Stimulated activated naive CD4-positive, alpha-beta T cell treated with Interleukin-2 at 50 U/mL for 16 hours (primary cell): ENCODE measurements at places on chromosomes 16 and 17.

DNA sequence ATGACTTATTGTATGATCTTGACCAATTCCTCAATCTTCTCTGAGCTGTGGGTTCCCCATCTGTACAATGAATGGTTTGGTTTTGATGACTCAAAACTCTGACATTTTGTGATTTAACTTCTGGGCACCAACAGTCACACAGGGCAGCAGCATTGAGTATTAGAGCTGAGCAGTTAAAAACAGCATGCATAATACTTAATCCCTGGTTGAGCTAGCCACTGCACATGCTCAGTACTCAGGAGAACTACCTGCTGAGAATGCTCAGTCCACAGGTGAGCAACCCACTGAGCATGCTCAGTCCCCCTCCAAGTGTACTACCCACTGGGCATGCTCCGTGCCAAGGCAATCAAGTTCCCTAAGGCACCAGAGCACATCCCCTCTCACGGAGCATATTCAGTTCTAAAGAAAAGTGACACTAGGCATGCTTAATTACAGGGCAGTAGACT, 68.7 kb downstream of the AIPL1 start:
- no peak for DNase-seq

DNA sequence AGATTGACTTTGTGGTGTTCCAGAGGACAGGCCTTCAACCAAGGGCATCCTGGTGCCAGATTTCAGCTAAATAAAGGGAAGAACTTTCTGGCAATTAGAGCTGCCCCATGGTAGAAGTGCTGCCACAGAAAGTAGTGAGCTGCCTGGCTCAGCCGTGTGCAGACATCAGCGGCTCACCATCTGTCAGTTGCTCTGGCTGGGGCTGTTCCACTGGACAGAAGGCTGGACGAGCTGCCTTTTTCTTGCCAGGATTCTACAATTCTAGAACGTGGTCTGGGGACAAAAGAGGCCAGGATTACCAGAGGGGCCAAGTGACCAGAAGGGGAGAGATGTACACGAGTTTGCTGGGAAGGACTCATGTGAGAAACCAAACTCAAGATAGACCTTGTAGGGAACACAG, 107.0 kb upstream of the RPL38 start:
- no peak for DNase-seq

DNA sequence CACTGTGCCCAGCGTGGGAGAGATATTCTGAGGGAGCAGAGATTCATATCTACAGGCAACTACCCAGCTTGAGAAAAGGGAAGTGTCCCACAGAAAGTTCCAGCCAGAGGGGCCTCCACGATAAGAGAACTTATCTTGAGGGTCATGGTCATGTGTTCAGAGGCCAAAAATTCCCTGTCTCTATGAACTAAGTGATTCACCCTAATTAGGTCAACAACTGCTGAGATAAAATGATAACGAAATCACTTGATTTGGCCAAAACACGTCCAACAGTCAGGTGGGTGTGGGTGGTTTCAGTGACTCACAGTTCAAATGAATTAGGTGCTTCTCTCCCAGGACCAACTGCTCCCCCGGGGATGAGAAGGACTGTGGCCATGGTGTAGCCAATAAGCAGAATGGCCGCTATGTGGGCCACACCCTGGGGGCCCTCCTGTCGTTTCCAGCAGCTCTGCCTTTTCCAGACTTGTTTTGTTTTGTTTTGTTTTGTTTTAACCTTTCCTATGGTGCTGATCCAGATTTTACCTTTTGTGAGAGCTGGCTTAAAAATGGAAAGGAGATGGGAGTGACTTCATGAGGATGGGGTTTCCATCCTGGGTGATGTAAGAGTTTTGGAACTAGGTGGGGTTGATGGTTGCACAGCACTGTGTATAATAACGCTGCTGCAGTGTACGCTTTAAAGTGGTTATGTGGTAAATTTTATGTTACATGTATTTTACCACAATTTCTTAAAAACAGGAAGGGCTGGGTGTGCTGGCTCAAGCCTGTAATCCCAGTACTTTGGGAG, 8.7 kb downstream of the DNAI2 start:
- DNase-seq: peak; percentile 71

DNA sequence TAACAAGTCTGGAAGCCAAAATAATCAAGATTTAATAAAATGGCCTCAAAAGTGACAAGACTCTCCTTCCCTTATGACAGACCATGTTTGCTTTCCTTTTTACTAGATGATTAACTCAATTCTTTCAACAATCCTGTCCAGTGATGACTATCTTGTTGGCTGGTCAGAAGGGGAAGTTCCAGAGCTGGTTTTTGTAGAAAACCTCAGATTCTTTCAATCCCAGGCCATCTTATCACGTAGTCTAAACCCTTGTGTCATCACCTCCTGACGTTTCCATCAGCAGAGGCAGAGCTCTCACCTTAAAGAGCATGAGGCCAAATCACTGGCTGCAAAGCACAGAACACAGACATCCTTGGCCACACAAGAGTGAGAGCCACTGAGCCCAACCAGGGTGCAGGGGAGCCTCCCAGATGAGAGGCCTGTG, 125.3 kb downstream of the ANKRD11 start:
- no peak for DNase-seq

DNA sequence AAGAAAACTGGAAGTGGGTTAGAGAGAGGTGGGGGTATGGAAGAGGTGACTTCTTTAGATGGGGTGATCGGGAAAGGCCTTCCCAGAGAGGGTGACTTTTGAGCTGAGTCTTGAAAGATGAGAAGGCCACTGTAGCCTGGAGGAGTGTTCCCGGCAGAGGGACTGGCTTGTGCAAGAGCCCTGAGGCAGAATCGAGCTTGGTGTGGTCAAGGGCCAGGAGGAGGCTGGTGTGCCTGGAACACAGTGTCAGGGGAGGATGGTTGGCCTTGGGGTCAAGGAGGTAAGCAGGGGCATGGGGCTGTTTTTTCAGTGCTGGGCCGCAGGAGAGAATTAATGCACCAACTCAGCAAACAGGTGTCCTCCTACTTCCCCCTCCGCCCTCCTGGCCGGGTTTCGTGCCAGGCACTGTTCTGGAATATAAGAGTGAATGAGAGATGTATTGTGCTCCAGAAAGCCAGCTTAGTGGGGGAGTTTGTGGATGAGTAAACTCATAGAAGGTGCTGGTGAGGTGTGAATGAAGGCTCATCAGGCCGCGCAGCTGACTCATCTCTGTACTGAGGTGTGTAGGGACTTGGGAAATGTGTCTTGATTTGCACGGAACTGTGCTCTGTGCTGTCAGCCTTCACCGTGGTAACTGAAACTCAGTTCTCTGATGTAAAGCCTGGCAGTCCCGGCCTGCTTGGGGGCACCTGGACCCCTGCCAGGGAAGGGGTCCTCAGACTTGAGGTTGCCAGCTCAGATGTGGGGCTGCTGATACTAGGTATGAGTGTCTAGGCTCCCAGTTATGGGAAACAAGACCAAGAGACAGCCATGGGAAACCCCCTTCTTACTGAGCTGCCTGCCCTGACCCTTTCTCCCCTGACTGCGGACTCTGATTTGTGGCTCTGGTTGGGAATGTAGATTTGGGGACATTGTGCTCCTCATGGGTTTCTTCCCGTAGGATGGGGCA, 15.3 kb downstream of the KSR1 start:
- peak; percentile 86 for DNase-seq

DNA sequence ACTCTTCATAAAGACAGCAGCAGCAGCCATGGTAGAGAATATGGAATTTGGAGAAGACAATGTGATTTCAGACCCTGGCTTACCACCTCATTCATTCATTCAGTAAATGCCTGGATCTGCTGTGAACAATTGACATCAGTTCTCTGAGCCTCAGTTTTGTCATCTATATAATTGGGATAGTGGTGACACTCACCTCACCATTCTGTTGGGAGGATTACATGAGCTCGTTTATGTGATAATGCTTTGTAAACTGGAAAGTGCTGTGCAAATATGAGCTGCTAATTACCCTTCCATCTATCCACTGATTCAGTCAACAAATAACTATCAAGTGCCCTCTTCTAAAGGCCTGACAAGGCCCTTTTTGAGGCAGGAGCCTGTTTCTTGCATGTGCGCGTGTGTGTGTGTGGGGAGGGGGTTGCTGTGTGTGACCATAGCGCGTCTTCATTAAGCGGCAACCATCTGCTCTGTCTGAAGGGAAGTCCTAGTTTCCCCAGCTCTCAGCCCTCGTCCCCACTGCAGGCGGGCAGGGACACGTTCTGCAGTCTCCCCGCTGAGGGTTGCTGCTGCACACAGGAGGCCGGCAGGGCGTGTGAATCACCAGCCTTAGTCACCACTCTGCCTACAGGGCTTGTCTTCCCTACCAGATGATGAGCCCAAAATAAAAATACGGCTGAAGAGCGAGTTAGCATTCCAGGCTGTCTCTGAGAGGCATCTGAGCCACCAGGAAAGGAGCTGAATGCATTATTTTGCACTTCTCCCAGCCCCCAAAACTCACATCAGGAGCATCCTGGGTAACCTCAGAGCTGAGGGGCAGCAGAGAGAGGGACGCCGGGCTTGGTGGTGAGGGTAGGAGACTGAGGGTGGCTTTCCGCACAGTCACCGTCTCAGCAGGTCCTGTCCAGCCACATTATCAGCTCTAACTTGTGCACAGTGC, 19.9 kb downstream of the ARL4D start:
- no peak for DNase-seq

DNA sequence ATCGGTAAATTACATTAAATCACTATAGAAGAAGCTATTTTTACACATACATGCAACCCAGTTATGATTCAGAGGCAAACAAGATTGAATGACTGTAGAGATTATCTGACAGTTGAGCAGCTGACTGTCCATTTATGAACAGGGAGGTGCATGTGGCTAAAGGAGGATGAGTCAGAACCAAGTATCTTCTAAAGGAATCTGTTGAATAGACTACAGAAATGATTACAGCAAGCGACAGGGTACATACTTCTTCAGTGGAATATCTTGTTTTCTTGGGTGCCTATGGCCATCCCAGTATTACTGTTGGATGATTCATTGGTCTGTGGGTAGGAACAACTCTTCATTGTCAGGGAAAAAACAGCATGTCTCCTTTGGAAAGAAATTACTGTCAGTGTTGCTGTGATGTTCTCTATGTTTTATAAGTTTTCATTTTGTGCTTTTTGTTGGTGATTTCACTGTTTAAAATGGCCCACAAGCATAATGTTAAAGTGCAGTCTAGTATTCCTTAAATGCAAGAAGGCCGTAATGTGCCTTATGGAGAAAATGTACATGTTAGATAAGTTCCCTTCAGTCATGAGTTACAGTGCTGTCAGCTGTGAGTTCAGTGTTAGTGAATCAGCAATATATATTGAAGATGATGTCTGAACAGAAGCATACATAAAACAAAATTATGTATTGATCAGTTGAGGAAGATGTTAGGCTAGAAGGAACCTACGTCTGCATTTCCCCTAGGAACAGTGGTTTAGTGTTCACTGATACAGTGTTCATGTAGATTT, 27.0 kb downstream of the CBFB start:
- DNase-seq: peak; percentile 20

DNA sequence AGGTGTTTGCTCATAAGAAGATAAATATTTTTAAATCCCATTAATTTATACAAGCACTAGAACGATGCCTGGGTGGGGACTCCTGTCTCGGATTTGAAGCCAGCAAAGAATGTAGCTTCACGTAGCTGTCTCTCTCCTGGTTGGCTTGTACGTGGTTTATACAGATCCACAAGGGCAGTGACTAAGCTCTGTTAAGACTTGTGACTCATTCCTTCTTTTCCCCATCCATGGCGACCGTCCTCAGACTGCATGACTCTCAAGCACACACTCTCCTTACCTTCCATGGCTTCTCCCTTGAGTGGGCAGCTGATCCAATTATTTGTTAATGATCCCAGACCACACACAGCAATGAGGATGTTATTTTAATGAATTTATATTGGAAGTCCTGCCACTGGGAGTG, 679.7 kb upstream of the SOX9 start:
- no peak for DNase-seq

- no peak for DNase-seq
These were observed 2.4 kb downstream of the SLC16A13 start for GRCh38 chr17:7038025-7038862.

DNA sequence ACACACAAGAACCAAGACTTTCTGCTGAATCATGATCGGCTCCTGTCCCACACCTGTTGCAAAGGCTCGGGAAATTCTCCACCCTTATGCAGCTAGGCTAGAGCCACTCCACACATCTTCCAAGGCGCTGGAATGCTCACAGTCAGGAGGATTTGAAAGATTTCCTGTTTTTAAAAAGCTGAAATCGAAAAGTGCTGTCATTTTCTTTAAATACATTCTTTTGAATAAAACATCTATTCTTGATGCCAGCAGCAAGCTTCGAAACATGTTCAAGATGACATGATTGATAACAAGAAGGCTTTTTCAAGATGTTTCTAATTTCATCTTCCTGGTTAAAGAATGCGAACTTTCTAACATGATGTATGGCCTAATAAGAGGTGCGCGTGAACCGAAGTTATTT, 219.7 kb upstream of the CDH5 start:
- no peak for DNase-seq

DNA sequence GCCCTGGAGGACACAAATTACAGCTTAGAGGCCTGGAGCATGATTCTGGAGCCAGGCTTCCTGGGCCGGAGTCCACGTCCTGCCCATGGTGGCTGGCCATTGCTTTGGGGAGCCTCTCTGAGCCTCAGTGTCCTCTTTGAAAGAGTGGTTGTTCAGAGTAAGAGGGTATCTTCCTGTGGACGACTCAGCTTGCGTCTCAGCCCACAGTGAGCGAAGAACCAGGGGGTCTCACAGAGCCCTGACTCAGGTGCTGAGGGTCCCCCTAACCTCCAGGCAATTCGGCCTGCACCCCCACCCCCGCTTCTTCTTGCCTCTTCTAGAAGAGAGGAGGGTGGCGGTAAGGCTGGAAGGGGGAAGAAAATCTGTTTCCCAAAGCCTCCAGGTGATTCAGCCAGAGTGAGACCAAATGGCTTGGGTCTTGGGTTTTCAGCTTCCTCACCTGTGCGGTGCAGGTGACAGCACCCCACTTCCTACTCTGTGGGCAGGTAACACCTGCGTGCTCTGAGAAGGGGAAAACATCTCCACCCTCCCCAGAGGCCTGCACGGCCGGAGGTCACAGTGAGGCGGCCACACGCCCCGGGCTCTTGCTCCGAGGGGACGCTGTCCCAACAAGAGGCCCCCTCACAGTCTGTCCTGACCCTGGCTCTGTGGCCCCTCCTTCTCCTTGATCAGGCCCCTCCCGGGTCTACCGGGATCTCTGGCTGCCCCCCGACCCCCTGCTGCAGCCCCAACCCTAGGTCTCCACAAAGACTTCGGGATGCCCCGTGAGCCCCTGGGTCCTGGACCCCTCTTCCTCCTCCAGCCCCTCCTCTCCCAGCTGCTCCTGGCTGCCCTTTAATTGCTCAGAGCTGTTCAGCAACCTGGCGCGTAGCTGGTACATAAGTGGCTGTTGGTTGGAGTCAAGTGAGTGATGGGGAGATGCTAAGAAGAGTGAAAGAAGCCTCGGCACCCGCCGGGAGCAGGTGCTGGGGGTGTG, 119.2 kb downstream of the METRNL start:
- no peak for DNase-seq

DNA sequence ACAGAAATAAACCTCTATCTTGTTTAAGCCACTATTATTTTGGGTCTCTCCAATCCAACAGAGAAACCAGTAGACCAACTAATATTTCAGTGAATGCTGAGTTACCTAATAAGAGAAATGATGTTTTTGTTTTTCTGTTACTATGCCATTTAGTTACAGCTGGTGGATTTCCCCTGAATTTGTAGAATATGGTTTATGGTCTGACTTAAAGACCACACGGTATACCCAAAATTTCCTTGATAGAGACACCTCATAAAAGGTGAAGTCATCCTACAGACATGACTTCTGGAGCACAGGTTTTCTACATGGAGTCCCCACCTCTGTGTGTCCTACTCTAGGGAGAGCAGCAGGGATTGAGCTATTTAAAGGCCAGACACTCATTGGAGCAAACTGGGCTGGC, 13.3 kb downstream of the PIK3R5 start:
- DNase-seq: no peak

GRCh38 chr17:45584092-45585036, 93.8 kb upstream of the PLEKHM1 start:
- no peak for DNase-seq
